HS-27A (cell line): ENCODE measurements at places on chromosomes 1 and 21.
A peak's percentile ranks its signal among the peaks of the same experiment; 100 is the strongest.

- DNase-seq = no peak
Measured at GRCh38 chr1:77282866-77283539, 1.2 kb downstream of the AK5 start.

DNA sequence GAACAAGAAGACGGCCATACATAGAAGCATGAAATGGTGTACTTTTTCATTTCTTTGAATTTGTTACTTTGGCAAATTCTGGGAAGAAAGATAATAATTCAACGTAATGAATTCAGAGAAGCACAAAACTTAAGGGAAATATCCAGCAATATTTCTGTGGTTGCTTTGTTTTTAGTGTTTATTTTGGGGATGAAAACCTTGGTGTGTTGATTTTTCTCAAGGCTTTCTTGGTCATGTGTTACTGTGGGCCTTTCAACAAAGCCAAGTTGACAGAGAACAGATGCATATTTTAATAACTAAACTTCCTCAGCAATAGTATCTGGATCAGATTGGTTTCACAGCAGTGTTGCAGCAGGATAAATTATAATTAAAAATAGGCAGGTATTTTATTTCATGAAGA is 273.5 kb downstream of the GPR52 start:
- DNase-seq = no peak

DNA sequence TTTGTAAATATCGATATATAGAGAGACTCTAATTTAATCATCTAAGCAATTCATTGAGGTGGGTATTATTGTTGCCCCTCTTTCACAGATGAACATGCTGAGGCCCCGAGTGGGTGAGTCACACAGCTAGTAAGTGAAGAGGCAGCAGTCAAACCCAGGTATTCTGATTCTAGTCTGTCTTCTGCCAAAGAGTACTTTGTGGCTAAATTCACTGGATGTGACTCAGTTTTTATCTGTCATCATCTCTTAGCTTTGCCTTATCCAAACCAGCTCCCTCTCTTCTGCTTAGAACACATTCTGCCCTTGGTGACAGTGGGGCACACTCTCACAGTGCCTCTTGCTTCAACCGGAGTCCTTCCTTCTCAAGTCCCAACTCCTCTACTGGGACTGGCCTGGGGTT is 11.5 kb downstream of the FCRL5 start:
- DNase-seq = no peak

- DNase-seq = no peak
Measured at GRCh38 chr1:35603941-35604340, 30.8 kb downstream of the TFAP2E start.

DNA sequence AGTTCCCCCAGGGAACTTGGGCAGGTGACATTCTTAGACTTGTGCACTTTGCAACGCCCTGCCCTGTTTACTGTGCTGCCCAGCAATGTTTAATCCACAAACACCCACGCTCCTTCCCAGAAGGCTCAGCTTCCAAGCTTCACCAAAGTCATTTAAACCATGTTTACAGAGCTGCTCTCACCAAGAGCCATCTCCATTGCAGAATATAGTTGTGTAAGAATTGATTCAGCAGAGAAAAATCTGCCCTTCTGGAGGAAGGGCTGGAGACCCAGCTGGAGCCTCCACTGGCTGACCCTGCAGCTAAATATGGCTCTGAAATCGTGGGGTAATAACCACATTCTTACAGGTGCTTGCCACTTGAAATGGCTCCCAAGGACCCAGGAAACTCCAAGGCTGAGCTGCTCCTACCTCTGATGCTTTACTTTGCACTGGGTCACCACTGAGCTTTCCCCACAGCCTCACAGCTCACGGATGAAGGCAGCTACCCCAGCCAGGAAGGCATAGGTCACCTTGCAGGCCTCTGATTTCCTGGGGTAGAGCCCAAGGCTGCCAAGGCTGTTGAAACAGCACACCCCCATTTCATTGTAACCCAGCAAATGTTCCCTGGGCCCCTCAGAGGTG is 8.7 kb downstream of the CAPN2 start:
- no peak for DNase-seq

- no peak for DNase-seq
Measured at GRCh38 chr1:182185842-182186756, 124.6 kb upstream of the ZNF648 start.

GRCh38 chr21:33943293-33943692 is 27.7 kb upstream of the ATP5PO start:
- no peak for DNase-seq

DNA sequence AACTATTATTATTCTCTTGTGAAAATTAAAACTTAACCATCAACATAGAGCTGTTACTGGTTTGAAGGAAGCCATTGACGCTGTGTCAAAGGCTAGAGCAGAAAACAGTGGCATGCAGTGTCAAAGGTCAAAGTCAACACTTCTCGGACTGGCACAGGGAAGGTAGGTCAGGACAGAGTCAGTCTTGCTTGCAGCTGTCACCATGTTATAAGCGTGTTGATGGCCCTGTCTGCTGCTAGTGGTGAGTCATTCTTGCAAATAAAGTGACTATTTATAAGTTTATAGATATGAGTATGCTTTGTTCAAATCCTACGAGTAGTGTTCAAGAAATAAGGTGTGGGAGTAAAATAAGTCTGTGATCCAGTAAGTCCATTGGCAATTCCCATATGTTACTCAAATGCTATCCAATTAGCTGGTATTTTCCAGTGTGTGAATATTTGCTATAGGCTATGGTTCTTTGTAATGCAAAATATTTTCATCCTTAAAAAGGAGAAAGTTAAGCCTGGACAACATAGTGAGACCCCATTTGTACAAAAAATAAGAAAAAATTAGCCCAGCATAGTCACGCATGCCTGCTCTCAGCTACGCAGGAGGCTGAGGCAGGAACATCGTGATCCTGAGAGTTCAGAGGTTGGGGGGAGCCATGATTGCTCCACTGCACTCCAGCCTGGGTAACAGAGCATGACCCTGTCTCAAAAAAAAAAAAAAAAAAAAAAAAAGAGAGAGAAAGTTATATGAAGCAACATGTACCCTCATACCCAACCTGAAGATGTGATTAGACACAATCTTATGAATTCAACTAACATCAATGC is 26.3 kb upstream of the TINAGL1 start:
- DNase-seq = peak; percentile 34

DNA sequence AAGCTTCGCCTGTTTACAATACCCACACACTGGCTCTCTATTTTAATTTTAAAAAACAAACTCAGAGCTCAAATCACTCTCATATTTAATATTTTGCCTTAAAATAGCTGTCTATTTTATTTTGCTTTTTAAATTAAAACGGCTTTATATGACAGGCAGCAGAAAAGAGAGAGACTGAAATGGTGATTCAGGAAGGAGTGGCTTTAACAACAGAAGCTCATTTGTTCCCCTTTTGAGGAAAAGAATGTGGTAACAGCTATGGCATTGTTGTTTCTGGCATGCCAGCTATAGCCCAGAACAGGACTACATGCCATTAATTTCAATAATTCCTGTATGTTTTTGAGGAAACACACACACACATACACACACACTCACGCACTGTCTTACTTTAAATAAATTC is 234.2 kb upstream of the PTBP2 start:
- peak; percentile 48 for DNase-seq

- DNase-seq = no peak
Measured at GRCh38 chr1:51871351-51871975, 7.1 kb downstream of the NRDC start.

DNA sequence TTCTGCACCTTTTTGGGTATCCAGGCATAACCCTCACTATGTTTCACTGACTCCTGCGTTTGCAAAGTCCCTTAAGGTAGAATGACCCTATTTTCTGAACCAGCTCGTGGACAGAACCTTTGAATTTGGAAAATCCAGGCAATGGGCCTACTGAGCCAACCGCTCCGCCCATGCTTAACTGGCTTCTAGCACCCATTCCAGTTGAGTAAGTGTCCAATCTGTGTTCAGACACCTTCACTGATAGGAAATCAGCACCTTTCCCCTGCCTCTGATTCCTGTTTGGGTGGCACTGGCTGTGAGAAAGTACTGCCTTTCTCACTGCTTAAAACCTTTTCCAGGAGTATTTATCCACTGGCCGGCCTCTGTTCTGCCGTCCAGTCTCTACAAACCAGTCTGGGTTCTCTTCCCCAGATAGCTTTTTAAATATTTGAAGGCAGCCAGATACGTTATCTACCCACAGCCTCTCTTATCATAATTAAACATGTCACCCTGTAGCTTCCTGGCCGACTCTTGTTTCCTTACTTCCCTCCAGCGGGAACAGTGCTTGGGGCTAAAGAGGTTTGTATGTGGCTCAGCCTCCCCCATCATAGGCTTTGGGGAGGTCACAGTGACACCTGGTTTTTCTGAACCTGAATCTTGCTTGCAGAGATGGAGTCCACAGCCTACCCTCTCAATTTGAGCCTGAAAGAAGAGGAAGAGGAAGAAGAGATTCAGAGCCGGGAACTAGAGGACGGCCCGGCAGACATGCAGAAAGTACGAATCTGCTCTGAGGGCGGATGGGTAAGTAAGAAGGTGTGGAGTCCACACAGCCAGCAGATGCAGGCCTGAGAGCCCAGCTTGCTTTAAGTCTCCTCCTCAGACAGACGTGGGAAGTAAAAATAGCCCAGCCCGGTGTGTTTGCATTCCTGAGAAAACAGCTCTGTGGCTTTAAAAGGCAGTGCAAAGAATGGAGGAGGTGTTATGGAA is 1.3 kb downstream of the POGK start:
- no peak for DNase-seq

DNA sequence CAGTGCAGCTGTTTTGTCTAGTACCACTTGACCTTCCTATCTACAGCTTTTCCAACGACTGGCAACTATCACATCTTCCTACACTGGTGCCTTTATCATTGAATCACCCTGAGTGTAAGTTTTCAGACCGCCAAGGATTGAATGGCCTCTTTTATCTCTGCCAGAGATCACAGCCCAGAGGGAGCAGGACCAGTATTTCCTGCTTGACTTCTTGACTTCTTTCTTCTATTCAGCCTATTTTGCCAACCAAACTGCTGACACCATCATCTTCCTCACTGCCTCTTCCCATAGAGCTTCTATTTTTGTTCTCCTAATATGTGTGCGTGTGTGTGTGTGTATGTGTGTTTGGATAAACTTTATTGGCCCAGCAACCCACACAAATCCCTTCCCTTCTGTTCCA is 53.8 kb downstream of the SERBP1 start:
- DNase-seq = no peak

- DNase-seq = no peak
Measured at GRCh38 chr21:18743531-18743930, 339.9 kb upstream of the TMPRSS15 start.

GRCh38 chr1:194908643-194909042 is 1699.6 kb downstream of the KCNT2 start:
- no peak for DNase-seq

- no peak for DNase-seq
Measured at GRCh38 chr1:179298952-179299351, 5.4 kb downstream of the SOAT1 start.

- no peak for DNase-seq
Measured at GRCh38 chr1:237324226-237324625, 282.2 kb downstream of the RYR2 start.

GRCh38 chr21:17925899-17926298 is 106.7 kb upstream of the C21orf91 start:
- no peak for DNase-seq

DNA sequence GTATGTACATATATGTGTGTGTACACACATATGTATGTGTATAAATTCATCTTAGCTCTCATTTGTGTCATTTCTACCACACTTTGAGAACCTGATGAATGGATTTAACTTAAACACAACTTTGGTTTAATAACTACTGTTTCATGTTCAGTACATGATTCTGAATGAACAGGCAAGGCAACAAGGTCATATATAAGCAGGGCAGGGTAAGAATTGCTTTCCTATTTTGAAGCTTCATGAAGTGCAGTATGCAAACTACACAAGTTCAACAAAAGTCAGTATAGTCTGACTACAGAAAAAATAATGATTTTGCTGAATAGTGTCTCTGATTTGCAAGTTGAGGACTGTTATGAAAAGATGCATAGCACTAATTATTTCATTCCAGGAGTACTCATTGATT is 127.6 kb downstream of the KCNK2 start:
- DNase-seq = no peak

DNA sequence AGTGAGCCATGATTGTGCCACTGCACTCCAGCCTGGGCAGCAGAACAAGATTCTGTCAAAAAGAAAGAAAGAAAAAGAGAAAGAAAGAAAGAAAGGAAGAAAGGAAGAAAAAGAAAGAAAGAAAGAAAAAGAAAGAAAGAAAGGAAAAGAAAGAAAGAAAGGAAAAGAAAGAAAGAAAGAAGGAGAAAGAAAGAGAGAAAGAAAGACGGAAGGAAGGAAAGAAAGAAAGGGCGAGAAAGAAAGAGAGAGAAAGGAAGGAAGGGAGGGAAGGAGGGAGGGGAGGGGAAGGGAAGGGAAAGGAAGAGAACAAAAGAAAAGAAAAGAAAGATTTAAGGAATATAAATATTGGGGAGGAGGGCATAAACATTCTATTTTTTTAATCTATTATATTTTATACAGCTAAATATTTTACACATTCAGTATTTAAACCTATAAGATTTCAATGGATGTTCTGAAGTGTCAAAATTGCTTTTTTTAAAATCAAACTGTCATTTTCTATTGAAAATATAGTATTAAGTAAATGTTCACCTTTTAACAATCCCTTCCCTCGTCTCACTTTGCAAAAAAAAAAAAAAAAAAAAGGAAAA is 6.8 kb upstream of the JAK1 start:
- DNase-seq = no peak

DNA sequence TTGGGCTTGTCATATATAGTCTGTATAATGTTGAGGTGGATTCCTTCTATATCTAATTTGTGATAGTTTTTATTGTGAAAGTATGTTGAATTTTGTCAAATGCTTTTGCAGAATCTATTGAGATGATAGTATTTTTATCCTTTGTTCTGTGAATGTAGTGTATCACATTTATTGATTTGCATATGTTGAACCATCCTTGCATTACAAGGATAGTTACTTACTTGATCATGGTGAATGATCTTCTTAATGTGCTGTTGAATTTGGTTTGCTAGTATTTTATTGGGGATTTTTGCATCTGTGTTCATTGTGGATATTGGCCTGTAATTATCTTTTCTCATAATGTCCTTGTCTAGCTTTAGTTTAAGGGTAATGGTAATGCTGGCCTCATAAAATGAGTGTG is 8.3 kb downstream of the FGGY start:
- DNase-seq = no peak

DNA sequence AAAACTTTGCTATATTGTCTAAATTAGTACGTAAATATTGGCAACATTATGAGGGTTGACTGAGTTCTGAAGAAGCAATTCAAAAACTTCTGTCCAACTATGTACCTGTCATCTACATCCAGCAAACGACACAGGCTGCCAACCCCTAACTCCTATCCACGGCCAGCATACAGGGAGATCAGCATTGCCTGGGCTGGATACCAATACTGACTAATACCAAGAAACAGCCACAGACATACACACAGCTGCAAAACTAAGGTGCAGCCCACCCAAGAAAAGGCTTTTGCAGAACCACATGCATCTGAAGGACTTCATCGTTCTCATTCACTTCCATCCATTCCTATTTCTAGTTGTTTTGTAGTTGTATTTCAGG is 2.0 kb downstream of the KIAA0319L start:
- DNase-seq = no peak

DNA sequence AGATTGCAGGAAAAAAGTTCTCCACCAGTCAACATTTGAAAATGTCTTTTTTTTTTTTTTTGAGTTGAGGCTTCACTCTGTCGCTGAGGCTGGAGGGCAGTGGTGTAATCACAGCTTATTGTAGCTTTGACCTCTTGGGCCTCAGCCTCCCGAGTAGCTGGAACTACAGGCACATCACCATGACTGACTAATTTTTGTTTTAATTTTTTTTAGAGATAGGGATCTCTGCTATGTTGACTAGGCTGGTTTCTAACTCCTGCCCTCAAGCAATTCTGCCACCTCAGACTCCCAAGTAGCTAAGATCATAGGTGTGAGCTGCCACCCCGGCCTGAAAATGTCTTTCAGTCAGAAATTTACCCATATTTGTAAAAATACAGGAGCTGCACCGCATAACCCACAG is 30.6 kb upstream of the USP24 start:
- no peak for DNase-seq
